GM20000 (cell line): ENCODE measurements at places on chromosomes 16 and 17.

DNA sequence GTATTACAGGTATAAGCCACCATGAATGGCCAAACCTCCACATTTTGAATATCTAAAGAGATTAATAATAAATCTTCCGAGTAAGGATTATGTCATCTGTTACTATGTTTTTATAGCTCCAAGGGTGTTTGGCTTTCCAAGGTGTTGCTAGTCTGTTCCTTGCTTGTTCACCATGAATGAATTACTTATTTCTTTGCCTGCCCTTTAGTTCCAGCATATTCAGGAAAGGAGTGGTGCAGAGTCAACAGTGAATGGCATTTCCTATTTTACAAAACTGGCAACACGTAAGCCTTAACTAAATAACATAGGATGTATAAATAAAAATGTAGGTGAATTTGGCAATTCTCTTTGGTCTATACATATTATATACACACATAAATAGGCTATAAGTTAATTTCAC lies 70.3 kb downstream of the MYO1D start:
- DNase-seq: no peak

DNA sequence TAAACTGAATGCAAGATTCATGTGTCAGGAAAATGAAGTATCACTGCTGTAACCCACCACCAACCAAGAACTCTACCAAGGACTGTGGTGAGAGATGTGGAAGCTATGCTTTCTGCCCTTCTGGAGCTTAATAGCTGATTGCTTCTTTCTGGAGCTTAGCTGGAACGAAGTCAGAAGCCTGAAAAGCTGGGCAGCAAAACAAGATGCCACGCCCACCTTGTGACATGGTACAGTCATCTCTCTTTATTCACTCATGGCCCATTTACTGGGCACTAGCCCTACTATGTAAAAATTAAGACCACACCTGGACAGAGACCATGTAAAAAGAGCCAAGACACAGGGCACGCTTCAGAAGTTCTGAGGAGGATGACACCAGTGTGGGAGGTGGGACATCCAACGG lies 48.1 kb downstream of the TEX2 start:
- no peak for DNase-seq

DNA sequence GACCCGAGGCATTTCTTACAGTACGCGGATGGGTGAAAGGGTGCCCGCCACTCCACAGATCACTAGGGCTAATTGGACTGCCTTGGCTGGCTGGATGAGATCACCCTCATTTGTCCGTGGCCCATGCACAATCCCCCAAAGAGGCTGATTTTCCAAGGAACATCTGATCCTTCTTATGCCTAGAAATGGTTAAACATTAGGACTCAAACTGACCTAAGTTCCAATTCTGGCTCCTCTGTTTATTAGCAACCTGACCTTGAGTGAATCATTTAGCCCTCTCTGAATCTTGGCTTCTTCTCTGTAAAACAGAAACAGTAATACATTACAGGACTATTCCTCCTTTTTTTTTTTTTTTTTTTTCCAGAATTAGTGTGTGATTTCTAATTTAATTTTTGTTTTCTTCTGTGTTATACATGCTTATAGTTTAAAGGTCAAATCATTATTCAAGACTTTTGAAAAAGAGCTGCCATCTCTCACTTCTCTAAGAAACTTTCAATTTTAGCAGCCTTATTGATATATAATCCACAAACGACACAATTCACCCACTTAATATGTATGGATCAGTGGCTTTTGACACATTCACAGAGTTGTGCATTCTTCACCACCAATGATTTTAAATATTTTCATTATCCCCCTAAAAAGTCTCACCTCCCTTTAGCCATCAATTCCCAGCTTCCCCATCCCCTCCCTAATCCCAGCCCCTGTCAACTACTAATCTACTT lies 45.4 kb upstream of the TMEM132E start:
- DNase-seq: no peak

DNA sequence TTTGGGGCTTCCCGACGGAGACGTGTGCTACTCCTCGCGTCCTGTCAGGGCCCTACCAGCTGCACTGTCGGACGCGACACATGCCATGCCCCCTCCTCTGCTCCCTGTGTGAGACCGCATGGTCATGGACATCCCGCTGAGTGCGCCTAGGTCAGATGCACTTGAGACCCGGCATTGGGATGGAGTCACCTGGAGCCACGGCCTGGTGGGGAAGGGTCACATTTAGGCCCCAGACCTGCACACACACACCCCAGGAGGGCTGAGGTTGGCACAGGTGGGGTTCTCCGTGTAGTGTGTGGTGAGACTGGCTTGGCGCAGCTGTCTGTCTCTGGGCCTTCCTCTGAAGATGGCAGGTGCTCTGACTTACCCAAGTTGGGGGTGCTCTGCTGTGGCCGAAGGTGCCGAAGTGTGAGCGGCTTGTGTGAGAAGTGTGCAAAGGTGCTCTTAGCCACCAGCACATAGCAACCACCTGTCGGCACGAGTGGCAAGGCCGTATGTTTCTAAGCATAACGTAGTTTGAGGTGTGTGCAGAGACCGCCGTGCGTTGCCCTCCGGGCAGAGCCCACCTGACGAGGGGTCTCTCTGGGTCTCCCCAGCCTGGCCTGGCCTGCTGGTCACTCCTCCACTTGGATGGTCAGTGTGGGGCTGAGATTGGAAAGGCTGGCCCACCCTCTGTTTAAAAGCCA lies 108.6 kb downstream of the BANP start:
- DNase-seq: no peak

DNA sequence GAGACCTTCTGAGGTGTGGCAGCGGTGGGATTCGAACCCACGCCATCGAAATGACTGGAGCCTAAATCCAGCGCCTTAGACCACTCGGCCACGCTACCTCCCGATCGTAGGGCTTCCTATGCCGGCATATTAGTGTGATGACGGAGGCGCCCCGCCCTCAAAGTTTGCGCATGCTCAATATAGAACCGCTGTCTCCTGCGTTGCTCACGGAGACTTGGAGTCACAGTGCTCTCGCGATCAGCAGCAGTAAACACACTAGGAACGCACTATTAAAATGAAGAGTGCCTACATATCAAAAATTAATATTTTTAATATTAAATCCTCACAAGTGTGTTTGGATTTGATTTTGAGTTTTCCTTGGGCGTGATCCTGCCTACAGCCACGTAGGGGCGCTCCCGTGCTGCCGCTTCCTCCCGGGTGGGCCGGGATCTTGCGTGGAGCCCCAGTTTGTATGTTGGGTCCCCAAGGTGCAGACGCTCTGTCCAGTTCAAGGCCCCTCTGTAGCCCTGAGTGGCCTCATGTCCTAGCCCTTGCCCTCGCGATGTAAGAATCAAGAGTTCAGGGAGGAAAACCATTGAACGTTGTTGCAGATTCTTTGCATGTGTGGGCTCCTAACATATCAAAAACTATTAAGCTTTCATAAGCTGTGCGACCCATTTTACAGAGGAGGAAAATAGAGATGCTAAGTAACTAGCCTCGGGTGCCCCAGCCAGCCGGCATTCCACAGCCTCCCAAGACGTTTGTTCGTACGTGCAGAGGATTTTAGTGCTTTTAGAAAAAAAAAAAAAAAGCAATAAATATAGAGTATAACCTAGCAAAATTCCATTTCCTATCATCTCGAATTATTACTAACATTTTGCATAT lies 10.2 kb upstream of the EEF2K start:
- DNase-seq: peak; percentile 70
